ENCODE measurements at places on chromosomes 5 and 9.
A peak's percentile ranks its signal among the peaks of the same experiment; 100 is the strongest.

DNA sequence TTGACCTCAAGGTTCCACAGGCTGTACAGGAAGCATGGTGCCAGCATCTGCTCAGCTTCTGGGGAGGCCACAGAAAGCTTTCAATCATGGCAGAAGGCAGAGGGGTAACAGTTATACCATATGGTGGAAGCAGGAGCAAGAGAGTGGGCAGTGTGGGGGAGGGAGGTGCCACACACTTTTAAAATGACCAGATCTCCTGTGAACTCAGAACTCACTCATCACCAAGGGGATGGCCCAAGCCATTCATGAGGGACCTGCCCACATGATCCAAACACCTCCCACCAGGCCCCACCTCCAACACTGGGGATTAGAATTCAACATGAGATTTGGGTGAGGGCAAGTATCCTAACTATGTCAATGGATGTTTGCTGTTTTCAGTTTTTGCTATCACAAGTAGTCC, 16.2 kb downstream of the CYFIP2 start:
- DNase-seq: no peak

DNA sequence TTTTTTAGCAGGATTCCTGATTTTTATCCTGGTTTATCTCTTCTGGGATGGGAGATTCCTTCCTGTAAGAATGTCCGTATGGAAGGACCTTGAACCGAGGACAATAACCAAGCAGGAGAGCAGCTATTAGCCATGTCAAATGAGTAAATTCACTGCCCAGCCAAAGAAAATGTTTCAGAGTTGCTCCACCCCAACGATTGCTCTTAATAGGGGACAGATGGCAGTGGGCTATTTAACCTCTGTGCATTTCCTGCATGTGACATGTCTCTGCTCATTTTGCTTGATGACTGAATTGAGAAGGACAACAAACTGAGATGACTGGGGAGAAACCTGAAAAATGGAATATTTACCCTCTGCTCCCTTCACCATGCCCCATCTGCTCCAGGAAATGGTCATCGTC, 479.9 kb upstream of the ZNF462 start:
- no peak for DNase-seq

DNA sequence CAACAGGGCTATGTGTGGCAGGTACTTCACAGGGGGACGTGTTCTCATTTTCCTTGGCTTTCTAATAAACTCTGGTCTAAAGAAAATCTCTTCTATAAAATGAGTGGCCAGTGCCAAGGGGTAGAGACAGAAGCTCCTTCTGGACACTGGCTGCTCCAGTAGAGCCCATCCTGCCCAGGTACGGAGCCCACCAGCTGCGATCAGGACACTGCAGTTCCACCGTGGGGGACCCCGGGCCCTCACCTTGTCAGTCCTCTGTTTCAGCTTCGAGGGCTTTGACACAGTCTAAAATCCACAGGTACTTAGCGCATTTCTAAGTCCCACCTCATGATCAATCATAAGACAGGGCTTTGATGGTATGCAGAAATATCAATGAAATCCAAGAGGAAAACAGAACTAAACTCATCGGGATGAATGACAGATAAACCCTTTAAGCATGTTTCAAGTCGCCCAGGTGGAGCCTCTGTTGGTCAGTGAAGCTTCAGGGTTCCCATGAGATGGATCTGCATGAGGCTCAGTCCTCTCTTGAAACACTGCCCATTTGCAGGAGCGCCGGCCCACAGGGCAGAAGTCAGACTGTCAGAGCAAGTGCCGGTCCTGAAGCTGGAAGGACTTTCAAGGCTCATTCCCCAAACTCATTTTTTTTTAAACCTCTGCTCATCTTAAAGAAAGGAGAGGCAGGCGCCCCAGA, 20.3 kb upstream of the TERT start:
- peak; percentile 66 for DNase-seq

- DNase-seq: no peak
These were observed 747.6 kb upstream of the EDIL3 start for GRCh38 chr5:85132269-85132668.

GRCh38 chr9:125262294-125262991, 817 bp downstream of the GAPVD1 start:
- DNase-seq: no peak

GRCh38 chr5:134659456-134659855, 10.9 kb downstream of the SEC24A start:
- DNase-seq: no peak

GRCh38 chr5:127951791-127952190, 131.8 kb upstream of the SLC12A2 start:
- DNase-seq: no peak

GRCh38 chr9:133580419-133580738, 28.8 kb downstream of the FAM163B start:
- no peak for DNase-seq

DNA sequence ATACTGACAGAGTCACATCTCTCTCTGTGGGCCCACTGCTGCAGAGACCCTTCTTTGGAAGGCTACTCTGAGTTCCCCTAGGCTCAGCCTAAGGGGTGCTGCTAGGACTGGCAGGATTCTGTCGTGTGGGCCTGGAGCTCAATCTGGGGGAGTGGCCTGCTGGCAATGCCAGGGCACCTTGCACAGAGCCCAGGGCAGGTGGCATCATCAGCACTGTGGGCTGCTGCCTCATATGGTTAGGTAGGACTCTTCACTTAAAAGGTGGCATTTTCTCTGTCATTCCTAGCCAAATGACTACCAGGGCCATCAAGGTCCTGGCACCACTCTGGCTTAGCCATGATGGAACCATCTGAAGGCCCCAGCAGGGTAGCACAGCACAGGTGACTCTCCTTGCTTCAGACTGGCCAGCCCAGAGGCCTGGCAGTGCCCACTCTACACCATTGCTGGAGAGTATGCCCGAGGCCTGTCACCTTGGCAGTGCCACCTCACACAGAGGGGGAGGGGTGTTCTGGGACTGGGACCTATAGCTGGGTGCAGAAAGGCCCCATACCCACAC, 21.9 kb downstream of the PITX1 start:
- no peak for DNase-seq

DNA sequence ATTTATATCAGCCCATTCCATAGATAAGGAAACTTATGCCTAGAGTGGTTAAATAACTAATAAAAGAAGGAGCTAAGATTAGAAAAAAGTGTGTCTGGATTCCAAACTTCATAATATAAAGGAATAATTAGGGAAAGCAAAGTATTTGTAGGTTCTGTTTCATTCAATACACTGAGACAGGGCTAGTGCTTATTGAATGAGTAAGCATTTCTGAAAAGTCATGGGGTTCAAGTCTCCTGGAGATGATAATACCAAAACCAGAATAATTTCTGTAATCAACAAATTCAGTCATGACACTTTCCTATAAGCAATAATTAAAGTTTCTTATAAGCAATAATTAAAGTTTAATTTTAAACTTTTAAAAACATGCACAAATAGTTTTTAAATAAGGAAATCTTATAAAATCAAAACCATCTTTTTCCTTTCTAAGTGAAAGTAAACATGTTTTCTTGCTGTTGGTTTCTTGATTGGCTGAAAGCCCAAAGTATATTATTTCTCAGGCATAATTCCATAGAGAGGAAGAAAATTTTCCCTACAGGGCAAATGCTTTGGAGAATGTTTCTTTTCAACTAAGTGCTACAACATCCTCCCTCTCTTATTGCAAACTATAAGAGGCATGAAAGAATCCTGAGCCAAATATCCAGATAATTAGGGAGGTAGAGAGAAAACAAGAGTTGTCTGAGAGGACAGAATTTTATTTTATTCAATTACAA, 510.2 kb downstream of the PRELID2 start:
- no peak for DNase-seq

DNA sequence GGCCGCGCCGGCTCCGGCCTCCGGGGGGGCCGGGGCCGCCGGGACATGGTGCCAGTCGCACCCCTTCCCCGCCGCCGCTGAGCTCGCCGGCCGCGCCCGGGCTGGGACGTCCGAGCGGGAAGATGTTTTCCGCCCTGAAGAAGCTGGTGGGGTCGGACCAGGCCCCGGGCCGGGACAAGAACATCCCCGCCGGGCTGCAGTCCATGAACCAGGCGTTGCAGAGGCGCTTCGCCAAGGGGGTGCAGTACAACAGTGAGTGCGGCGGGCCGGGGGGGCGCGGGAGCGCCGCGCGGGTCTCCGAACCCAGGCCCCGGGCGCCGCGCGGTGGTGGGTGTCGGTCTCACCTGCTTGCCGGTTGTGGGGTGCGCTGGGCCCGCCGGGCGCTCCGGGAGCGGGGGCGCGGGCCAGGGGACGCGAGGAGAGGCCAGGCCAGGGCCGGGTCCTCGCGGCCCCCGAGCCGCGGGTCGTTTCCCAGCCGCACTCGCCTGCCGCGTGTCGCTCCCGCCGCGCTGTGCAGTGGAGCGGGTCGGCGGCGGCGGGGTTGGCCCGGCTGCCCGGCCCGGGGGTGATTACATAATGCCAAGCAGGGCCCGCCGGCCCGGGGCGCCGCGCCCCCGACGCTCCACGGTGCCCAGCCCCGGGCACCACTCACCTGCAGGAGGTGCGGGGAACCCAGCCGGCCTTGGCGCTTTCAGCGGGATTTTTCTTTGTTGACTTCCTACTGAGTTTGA, 492 bp downstream of the RABL6 start:
- peak; percentile 34 for DNase-seq

DNA sequence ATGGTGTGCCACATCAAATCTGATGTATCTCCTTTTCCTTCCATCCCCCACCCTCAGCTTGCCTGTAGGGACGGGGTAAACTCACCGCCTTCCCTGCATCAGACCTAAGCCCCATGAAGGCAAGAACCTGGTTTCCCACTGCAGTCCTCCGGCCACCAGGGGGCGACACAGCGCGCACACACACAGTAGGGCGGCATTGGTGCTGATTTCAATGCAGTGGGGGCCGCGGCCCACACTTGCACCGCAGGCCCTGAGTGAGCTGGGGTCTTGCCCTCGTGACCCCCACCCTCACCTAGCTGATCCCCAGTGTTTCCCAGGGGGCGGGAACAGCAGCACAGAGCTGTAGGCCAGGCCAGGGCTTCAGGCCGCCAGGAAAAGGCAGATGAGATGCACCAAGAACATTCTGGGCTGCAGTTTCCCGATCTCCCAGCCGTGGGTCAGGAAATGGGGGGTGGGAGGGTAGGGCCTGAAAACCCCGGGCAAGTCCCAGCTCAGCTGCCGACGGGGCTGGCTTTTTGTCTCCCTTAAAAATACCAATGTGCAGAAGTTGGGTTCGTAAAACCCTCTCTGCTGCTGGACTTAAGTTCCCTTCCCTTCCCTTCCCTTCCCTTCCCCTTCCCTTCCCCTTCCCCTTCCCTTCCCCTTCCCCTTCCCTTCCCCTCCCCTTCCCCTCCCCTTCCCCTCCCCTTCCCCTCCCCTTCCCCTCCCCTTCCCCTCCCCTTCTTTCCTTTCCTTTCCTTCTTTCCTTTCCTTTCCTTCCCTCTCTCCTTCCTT, 19.5 kb downstream of the FAM163B start:
- DNase-seq: peak; percentile 16

DNA sequence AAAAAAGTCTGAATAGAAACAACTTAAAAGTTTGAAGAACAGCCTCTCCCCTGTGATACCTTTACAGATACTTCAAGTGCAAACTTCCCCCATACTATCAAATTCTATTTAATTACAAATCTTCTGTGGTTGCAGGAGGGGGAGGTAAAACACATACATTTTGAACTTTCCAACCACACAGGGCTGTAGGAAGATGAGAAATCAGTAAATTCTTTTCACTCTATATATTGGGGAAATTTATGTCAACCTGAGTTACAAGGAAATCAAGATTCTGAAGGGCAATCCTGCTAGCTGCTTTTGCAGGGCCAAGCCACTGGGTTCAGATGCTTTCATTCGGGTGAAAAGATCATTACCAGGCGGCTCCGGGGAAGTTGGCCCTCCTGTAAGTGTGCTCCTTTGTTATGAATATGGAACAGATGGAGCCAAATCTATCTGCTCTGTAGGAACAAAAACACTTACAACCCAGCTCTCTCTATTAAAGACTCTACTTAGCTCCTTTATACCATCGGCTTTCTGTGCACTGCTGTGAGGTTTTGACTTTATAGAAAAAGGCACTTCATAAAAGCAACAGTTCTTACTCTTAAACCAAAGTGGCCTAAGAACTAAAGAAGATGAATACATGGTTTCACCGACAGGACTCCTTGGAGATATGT, 269.1 kb downstream of the EFNA5 start:
- DNase-seq: no peak

DNA sequence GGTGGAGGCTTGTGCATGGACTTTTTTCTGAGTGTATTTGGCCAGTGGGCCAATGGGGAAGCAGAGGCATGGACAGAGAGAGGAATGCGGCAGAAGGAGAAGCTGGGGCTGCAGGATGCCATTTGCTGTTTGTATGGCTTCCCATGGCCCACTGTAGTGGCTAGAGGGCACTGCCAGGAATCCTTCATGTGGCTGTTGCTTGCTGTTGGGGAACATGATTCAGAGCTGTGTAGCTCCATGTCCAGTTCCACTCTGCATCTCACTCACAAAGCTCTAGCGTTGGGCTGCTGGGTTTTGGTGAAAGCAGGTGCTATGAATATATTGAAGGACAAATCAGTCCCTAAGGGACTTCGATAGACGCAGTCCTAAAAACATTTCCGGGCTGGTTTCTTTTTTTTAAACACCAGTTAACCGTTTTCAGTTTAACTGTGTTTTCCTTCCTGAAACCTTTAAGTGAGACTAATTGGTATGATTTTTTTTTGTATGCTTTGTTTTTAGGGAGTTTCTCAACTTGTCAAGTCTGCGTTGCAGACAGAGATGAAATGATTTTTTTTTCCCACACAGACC, 51.3 kb downstream of the SLC22A5 start:
- DNase-seq: no peak

DNA sequence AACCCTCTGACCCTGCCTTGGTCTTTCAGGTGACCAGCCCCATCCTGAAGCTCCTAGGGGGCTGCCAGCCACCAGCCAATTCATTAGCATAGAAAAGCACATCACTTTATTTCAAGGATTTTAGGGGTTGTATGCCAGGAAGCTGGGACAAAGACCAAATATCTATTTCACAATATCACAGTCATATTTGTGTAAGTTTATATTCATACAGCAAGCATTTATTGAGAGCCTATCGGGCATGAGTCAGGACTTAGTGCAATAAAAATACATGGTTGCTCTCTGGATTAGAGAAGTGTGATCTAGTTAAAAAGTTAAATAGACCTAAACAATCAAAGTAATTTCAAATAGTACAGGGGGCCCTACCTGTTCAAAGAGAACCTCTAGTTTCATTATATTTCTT, 113.8 kb downstream of the ERCC6L2 start:
- DNase-seq: no peak

DNA sequence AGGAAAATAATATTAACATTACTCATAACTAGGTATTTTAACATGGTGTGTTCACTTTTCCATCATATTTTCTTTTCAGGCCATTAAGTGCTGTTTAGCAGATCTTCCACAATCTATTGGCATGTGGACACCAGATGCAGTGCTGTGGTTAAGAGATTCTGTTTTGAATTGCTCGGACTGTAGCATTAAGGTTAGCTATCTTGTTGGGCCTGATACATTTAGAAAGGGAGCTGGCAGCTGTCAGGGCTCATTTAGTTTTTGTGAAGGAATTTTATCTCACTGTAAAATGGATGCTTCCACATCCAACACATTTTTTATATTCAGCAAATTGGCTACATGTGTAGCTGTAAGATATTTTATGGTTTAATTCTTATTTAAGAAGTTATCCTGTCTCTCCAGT, 20.7 kb upstream of the TMOD1 start:
- no peak for DNase-seq
